ENCODE measurements at places on chromosomes 1 and 21. TPM values are rescaled to one million over a fixed set of nuclear protein-coding genes. Genes with fewer than 3 reads are reported as not detected.

The NEXN gene
- 0.24 TPM for total RNA-seq

The RCAN1 gene
- 4.9 TPM for total RNA-seq

The PPM1J gene
- total RNA-seq, result 0.69 TPM

The RUNX3 gene
- total RNA-seq, result 145 TPM

The FAAH gene
- 2.1 TPM for total RNA-seq

The TMEM82 gene
- total RNA-seq, result not detected

The LGR6 gene
- not detected for total RNA-seq

The TEDDM1 gene
- total RNA-seq, result not detected

The IFI44 gene
- 25.8 TPM for total RNA-seq

- ATAC-seq, result no peak
- no peak overlapping the region for H3K4me3 ChIP-seq
- no peaks in the 10 kb centered on the region for H3K27me3 ChIP-seq
- peak overlapping the region; percentile 32 for H3K27ac ChIP-seq
- peaks cover 7% of the 10 kb centered on the region for H3K4me1 ChIP-seq
Observed at GRCh38 chr1:32216566-32216965, 5.6 kb downstream of the TMEM234 start.

GRCh38 chr1:210336362-210336761 is 7.7 kb downstream of the HHAT start:
- ATAC-seq, result no peak
- no peak overlapping the region for H3K4me3 ChIP-seq
- H3K27ac ChIP-seq, result no peak overlapping the region
- no peaks in the 10 kb centered on the region for H3K27me3 ChIP-seq

GRCh38 chr1:245074232-245074747 is 80.5 kb upstream of the KIF26B start:
- H3K4me1 ChIP-seq, result no peaks in the 10 kb centered on the region
- ATAC-seq, result no peak
- no peak overlapping the region for H3K4me3 ChIP-seq
- no peak overlapping the region for H3K27ac ChIP-seq

- H3K4me3 ChIP-seq, result no peak overlapping the region
- H3K36me3 ChIP-seq, result peaks cover 30% of the 10 kb centered on the region
- H3K4me1 ChIP-seq, result no peaks in the 10 kb centered on the region
Observed at GRCh38 chr1:233082778-233083550, 132.6 kb downstream of the NTPCR start.

DNA sequence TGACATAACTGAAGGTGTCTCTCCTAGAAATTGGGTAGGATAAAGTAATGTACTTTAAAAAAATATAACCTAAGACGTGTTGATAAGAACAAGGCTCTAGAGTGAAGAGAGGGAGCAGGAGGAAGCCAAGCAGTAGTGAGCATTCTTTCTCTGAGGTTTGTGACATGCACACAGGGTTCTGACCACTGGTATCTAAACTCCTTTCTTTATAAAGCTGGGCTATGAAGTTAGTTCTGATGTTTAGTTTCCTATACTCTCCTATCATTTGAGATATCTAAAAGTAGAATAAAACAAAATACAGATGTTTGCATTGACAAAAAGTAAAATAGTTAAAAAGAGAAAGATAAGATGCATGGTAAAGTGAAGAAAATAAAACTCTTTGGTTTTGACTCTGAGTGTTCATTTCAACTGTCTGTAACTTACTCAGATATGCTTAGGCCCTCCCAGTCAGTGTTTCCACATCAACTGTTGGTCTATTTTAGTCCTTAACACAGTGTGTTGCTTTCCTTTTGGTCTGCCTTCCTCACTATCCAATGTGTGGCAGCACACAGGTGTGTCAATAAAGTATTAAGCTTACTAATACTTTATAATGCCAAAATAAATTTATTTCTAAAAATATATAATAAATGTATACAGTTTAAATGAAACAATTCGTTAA is 543.5 kb downstream of the PTPRC start:
- H3K27me3 ChIP-seq, result no peaks in the 10 kb centered on the region
- ATAC-seq, result peak; percentile 32
- H3K4me1 ChIP-seq, result no peaks in the 10 kb centered on the region
- H3K36me3 ChIP-seq, result no peaks in the 10 kb centered on the region

DNA sequence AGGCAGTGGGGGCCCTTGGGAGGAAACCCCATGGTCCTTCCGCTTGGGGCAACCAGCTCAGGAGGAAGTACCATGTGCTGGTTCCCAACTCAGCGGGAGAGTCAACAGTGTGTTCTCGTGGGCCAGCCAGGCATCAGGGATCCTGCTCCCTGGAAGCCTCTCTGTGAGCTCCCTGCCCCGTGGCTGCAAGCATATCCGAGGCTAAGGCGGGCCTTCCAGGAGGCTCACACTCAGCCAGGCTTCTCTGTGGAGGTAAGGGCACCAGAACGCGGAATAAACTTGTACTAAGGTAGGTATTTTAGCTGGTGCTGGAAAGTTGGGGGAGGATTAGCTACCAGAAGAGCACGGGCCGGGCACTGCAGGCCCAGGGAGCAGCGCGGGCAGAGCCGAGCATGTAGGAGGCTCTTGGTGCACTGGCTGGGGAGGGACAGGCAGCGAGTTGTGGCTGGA is 74.7 kb upstream of the POU3F1 start:
- H3K27me3 ChIP-seq, result peaks cover 4% of the 10 kb centered on the region
- ATAC-seq, result no peak
- H3K27ac ChIP-seq, result no peak overlapping the region
- no peak overlapping the region for H3K4me3 ChIP-seq
- no peaks in the 10 kb centered on the region for H3K4me1 ChIP-seq

- H3K4me1 ChIP-seq, result peaks cover 41% of the 10 kb centered on the region
- H3K27me3 ChIP-seq, result no peaks in the 10 kb centered on the region
- H3K36me3 ChIP-seq, result peaks cover 91% of the 10 kb centered on the region
- peak; percentile 82 for ATAC-seq
Observed at GRCh38 chr1:26275580-26276431, 4.1 kb upstream of the SH3BGRL3 start.

DNA sequence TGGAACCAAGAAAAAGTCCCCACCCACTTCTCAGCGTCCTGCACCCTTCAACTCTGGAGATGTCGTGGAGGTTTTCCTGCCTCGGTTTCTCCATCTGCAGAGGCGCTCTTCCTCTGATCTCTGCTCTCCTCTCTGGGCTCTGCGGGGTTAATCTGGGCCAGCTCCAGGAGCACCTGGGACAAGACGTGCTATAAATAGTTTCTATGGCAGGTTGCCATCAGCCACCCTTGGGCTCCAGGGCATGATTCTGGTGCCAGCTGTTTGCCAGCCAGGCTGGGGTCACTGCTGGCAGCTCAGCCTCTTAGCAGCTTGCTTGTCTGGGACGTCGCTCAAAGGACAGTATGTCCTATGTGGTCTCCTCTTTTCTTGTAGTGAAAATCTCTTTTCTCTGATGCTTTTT is 137.1 kb downstream of the ACTL8 start:
- H3K36me3 ChIP-seq, result no peaks in the 10 kb centered on the region
- H3K4me1 ChIP-seq, result no peaks in the 10 kb centered on the region
- H3K27me3 ChIP-seq, result peaks cover 20% of the 10 kb centered on the region

GRCh38 chr1:200524092-200524491 is 96.5 kb downstream of the KIF14 start:
- no peak for ATAC-seq
- no peak overlapping the region for H3K4me3 ChIP-seq
- no peaks in the 10 kb centered on the region for H3K4me1 ChIP-seq
- H3K27ac ChIP-seq, result no peak overlapping the region
- no peaks in the 10 kb centered on the region for H3K27me3 ChIP-seq

GRCh38 chr1:41906943-41907342 is 11.8 kb downstream of the HIVEP3 start:
- no peak overlapping the region for H3K27ac ChIP-seq
- no peak for ATAC-seq
- H3K36me3 ChIP-seq, result no peaks in the 10 kb centered on the region
- H3K4me1 ChIP-seq, result peaks cover 31% of the 10 kb centered on the region
- H3K4me3 ChIP-seq, result no peak overlapping the region

GRCh38 chr1:102821707-102822106 is 286.6 kb downstream of the COL11A1 start:
- no peak overlapping the region for H3K27ac ChIP-seq
- no peaks in the 10 kb centered on the region for H3K27me3 ChIP-seq
- ATAC-seq, result no peak
- no peaks in the 10 kb centered on the region for H3K4me1 ChIP-seq
- no peak overlapping the region for H3K4me3 ChIP-seq

GRCh38 chr1:181318022-181318857 is 165.1 kb upstream of the CACNA1E start:
- H3K4me3 ChIP-seq, result peak overlapping the region; percentile 69
- no peaks in the 10 kb centered on the region for H3K36me3 ChIP-seq
- no peak overlapping the region for H3K27ac ChIP-seq
- H3K4me1 ChIP-seq, result peaks cover 25% of the 10 kb centered on the region
- peaks cover 54% of the 10 kb centered on the region for H3K27me3 ChIP-seq

DNA sequence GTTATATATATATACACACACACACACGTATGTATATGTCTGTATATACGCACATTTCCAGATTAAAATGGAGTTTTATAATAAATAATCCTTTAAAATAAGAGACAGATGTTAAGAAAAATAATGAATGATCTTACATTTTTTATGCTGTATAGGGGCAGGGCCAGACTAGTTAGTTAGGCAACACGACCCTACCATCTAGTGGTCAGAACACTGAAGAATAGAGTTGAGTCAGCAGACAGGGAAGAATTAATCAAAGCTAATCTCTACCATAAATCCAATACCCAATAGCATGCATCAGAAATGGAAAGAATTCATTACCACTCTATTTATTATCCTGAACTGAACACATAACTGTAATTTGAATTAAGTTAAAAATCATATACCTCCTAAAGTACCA is 156.7 kb downstream of the BRINP3 start:
- no peaks in the 10 kb centered on the region for H3K4me1 ChIP-seq
- no peaks in the 10 kb centered on the region for H3K27me3 ChIP-seq
- no peak for ATAC-seq
- no peak overlapping the region for H3K4me3 ChIP-seq

DNA sequence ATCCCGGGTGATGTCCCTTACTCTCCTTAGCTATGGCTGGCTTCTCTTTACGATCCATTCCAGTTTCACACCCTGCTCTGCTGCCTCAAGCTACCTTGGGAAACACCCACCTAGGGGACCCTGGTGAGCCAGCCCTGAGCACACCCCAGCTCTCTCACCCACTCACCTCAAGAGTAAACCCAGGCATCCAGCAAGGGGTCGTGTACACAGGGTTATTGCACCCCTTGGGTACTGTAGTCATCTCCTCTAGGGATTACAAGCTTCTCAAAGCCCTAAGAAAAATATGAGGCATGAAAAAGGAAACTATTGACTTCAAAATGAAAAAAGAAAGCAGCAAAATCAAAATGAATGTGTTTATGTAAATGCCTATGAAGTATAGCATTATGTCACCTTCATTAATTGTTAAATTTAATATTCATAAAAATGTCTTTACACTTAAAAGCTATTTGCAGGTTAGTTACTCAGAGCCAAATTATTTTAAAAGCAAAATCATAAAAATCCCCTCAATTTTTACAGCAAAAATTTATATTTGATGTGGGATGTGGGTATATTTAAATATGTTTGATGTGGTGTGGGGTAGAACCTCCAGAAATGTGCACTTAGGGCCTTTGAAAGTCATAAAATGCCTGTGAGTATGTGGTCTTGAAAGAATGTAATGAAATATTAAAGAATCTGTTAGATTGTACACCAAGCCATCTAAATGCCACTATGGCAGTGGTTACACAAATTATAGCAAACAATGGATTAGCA is 190.3 kb downstream of the C1orf94 start:
- no peak overlapping the region for H3K4me3 ChIP-seq
- H3K4me1 ChIP-seq, result no peaks in the 10 kb centered on the region
- H3K27ac ChIP-seq, result no peak overlapping the region
- ATAC-seq, result no peak

GRCh38 chr1:165473081-165473480 is 28.2 kb upstream of the RXRG start:
- H3K27ac ChIP-seq, result no peak overlapping the region
- no peak overlapping the region for H3K4me3 ChIP-seq
- peaks cover 3% of the 10 kb centered on the region for H3K27me3 ChIP-seq
- H3K36me3 ChIP-seq, result no peaks in the 10 kb centered on the region

- H3K27me3 ChIP-seq, result no peaks in the 10 kb centered on the region
- H3K4me1 ChIP-seq, result peaks cover 11% of the 10 kb centered on the region
- peak overlapping the region; percentile 93 for H3K27ac ChIP-seq
Observed at GRCh38 chr1:226625832-226626576, 77.4 kb downstream of the STUM start.

GRCh38 chr1:59698386-59698785 is 116.4 kb upstream of the HOOK1 start:
- no peak overlapping the region for H3K4me3 ChIP-seq
- H3K27ac ChIP-seq, result no peak overlapping the region
- no peaks in the 10 kb centered on the region for H3K27me3 ChIP-seq
- no peak for ATAC-seq
- H3K4me1 ChIP-seq, result peaks cover 6% of the 10 kb centered on the region

DNA sequence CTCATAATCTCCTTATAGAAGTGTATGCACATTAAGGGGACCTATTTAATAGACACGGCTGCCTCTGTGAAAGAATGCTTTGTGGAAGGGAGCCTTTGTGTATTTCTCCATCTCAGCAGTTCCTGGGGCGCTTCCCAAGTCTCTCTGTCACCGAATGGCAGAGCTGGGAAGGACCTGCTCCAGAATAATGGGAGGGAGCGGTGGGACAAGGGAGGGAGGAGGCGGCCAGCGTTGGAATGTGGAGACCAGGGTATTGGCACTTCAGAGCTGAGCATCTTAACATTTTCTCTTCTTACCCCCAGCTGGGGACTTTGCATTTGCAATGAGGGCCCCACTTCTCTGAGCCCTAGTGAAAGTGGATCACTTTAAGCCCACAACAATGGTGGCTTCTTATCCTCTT is 23.9 kb downstream of the CACHD1 start:
- no peak for ATAC-seq
- no peaks in the 10 kb centered on the region for H3K4me1 ChIP-seq
- H3K4me3 ChIP-seq, result no peak overlapping the region
- H3K27me3 ChIP-seq, result peaks cover 33% of the 10 kb centered on the region
- H3K27ac ChIP-seq, result no peak overlapping the region
- H3K36me3 ChIP-seq, result no peaks in the 10 kb centered on the region

DNA sequence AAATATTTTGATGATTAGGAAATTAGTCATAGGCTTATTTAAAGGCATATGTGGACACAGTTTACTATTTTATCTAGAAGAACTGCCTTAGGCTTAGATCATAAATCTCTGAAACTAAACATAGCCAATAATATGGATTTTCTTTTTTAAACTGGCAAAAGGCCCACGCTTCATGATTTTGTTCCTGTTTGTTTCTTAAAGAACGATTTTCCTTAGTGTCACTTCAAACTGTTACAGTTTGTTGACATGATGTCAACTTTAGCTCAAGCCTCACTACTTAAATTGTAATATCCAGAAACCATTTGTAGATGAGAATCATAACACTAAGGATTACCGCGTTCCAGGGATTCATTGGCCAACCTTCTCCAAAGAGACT is 322.6 kb downstream of the HHIPL2 start:
- H3K4me1 ChIP-seq, result no peaks in the 10 kb centered on the region
- no peaks in the 10 kb centered on the region for H3K36me3 ChIP-seq
- no peak overlapping the region for H3K27ac ChIP-seq
- no peak for ATAC-seq
- H3K27me3 ChIP-seq, result no peaks in the 10 kb centered on the region
- H3K4me3 ChIP-seq, result no peak overlapping the region

- peaks cover 3% of the 10 kb centered on the region for H3K27me3 ChIP-seq
- no peak overlapping the region for H3K4me3 ChIP-seq
- H3K27ac ChIP-seq, result no peak overlapping the region
Observed at GRCh38 chr1:24870551-24871195, 59.4 kb downstream of the RUNX3 start.

All from activated T-helper 17 cell treated with anti-CD3 and anti-CD28 coated beads, Interleukin-2, amount 50 U/mL, for 72 hours (primary cell).